NCI-H146 (cell line): ENCODE measurements at places on chromosomes 5 and 9.
A peak's percentile ranks its signal among the peaks of the same experiment; 100 is the strongest.

- no peak for DNase-seq
Observed at GRCh38 chr9:100619665-100620064, 41.8 kb downstream of the CAVIN4 start.

DNA sequence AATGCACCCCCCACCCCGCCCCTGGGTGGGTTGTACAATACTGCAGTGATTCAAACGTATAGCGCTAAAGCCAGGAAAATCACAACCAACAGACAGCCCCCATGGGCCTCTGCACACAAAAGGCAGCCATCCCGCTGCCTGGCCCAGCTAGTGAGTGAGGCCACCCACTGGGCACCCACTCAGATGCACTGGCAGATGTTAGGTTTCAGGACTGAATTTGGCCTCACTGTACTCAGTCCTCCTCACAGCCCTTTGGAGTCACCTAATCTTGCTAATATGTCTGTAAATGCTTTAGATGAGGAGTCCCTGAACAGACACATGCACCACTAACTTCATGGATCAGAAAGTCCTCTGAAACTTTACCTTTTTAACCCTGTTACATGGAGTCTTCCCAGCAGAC is 87.7 kb downstream of the FSTL4 start:
- no peak for DNase-seq

DNA sequence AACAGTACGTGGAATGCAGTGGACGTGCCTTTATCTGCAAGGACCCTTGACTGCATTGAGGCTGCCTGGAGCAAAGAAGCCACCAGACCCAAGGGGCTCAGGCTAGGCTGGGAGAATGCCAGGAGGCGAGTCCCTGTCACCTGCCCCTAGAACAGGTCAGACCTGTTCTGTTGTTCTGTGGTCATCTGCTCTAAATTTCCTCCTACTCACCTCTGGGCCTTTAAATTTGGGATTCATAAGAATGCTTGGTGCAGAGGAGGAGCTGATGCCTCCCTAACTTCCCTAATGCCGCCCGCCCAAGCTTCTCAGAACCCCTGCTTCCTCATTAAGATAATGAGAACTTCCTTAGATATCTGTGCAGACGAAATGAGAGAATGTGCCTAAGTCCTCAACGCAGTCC is 32.0 kb downstream of the DAPK1 start:
- DNase-seq: no peak

GRCh38 chr5:126948011-126948355 is 82.4 kb downstream of the MARCHF3 start:
- no peak for DNase-seq

DNA sequence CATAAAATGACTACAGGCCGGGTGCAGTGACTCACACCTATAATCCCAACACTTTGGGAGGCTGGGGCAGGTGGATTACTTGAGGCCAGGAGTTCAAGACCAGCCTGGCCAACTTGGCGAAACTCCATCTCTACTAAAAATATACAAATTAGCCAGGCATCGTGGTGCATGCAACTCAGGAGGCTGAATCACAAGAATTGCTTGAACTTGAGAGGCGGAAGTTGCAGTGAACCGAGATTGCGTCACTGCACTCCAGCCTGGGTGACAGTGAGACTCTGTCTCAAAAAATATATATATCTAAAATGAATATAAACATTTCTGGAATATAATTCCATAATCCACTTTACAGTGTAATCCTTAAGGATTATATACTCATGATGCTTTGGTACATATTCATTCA is 66.5 kb downstream of the TEX10 start:
- DNase-seq: no peak

DNA sequence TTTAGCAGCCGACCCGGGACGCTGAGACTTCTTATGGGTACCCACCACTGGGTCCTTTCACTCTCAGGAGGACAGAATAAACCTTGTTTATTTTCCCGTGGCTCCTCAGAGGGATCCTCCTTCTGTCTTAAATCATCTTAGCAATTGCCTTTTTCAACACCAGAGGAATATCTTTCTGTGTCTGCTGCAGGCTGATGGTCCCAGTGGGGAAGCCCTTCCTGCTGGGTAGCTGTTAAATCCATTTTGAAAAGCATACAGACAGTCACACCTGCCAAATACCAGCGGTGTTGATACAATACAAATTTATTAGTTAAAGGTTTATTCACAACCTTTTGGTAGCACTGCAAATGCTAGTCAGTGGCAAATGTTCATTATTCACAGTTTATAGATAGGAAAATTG is 222.9 kb downstream of the AOPEP start:
- peak; percentile 74 for DNase-seq

DNA sequence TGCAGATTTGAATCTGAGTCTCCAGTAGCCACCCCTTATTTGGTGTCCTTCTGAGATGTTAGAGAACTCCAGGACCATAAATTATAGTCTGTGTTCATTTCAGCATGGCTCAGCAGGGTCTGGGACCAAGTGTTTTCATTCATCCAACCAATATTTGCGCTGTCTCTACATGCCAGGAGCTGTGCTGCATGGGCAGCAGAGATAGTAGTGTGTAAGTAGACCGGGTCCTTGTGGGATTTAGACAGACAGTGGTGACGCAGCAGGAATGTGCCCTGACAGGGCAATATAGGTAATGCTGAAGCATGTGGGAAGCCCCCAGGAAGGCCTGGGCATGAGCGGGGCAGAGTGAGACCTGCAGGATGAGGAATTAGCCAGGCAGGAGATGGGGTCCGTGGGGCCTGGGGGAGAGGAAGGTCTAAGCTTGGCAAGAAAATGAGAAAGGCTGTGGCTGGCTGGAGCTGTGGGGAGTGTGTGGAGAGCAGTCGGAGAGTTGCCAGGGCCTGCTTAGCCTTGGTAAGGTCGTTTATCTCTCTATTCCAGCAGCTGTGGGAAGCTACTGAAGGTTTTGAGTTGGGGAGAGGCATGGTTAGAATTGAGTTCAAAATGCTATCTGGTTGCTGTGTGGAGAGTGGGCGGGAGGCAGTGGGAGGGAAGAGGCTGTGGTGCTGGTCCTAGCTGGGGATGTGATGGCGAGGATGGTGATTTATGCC is 16.8 kb downstream of the STXBP1 start:
- no peak for DNase-seq

GRCh38 chr5:56862909-56863308 is 46.5 kb upstream of the SETD9 start:
- no peak for DNase-seq

- no peak for DNase-seq
Observed at GRCh38 chr5:119377066-119377465, 21.2 kb downstream of the TNFAIP8 start.

GRCh38 chr9:128554155-128554862 is 1.9 kb downstream of the SPTAN1 start:
- DNase-seq: no peak

GRCh38 chr9:35517552-35518224 is 27.8 kb downstream of the RUSC2 start:
- no peak for DNase-seq

- DNase-seq: no peak
Observed at GRCh38 chr5:158874792-158875191, 224.9 kb downstream of the EBF1 start.

DNA sequence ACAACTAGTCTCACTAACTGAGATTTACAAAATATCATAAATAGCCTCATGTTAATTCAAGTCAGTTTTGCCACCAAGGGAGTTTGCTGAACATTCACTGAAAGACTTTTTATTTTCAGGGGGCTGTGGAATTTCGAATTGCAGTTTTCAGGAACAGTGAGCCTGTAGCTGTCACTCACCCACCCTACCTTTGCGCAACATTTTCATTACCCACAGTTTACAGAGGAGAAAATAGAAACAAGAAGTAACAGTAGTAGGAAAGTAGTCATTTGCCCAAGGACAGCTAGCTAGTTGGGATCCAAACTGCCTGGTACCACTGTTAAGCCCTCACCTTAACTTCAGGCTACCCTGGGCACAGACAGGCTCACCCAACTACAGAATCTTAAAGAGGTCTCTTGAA is 154.1 kb downstream of the ADAMTS12 start:
- DNase-seq: no peak

GRCh38 chr5:164000819-164001218 is 495.4 kb downstream of the MAT2B start:
- no peak for DNase-seq

DNA sequence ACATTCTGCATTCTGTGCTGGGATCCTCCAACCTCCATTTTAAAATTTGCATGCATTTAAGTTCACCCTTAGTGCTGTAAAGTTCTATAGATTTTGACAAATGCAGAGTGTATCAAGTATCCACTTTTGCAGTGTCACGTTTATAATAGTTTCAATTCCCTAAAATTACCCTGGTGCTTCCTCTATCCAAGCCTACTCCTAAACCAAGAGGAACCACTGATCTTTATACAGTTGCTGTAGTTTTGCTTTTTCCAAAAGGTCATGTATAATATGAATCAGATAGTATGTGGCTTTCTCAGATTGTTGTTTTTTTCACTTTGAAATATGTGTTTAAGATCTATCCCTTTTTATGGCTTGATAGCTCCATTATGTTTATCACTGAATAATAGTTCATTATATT is 468.4 kb upstream of the CDH6 start:
- DNase-seq: no peak

DNA sequence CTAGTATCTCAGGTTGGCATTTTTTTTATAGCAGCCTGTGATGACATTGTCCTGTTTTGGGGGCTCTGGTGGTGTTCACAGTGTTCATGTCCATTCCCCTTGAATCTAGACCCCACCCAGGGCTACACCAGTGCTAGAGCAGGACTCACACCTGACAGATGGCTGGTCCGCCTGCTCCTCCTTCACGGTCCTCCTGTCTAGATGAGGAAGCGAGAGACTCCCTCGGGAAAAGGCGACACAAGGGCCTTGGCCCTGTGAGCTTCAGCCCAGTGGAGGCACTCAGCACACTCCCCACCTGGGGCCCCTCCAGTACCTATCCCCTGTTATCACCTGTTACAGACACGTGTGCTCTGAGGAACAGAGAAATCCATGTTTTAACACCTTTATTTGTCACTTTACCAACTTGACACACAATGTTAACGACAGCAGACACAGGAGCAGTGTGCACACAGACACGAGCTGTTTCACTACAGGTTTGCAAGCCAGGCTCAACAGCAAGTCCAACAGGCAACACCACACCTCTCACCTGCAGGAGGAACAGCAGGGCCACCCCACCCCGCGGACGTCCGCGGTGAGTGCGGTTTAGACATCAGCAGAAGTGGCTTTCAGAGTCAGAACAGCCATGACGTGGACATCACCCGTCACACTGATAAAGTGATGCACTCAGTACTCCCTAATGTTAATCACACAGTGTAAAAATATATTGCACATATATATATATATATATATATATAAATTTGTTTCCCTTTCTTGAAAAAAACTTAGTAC is 33.5 kb downstream of the TPPP start:
- DNase-seq: no peak

DNA sequence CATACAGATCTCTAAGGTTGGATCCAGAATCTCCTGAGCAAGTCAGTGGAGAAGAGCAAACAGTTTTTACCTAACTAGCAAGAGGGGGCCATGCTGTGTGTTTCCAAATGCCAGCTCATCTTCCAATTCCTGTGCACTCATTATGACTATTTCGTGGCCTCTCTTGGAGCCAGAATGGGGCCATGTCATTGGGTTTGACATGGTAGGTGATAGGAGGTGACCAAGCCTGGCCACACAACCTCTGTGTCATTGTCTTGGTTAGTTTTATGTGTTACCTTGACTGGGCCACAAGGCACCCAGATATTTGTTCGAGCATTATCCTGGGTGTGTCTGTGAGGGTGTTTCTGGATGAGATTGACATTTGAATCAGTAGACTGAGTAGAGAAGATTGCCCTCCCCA is 206.2 kb downstream of the HSPA4 start:
- DNase-seq: no peak

DNA sequence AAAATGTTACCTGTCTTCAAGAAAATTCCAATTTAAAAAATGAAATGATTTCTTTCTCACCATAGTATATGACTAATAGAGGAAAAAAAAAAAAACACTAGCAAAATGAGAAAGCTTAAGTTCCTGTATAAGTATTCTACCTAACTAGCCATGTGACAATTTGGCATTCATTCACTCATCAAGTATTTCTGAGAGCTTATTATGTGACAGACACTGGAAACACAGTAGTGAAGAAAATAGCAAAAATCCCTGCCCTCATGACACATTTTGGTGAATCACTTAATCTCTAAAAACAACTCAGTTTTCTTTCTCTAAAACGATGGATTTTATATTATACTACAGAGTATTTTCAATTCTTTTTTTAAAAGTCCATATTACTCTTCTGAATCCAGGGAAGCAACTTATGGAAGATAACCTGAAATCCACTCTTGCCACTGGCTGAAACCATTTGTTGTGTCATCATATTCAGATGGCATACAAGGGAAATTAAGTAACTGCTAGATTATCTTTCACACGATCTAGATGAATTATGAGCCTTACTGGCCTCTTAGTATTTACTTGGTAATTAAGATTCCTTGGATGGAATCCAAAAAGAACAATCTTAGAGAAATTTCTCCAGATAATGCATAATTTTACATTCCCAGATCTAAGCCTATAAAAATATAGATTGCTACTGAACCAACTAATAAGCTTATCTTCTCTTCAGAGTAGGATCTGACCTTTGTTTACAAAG is 5.5 kb downstream of the PTBP3 start:
- no peak for DNase-seq

DNA sequence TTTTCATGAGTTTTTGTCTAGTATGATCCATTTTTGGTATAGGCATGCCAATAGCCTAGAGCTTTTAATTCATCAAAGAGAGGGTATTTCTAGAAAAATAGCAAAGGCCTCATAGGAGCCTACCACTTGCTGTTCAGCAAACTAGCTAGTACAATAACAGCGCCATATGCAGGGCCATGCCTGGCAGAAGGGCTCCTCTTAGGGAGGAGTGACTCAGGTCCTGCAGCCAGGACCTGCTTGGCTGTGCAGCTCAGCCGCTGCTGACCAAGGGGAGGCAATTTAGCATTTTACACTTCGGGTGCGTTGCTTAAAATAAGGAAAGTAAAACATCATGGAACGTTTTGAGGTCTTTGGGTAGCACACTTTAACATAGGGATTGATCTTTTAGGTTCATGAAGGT is 100.6 kb downstream of the TRIO start:
- DNase-seq: peak; percentile 10

DNA sequence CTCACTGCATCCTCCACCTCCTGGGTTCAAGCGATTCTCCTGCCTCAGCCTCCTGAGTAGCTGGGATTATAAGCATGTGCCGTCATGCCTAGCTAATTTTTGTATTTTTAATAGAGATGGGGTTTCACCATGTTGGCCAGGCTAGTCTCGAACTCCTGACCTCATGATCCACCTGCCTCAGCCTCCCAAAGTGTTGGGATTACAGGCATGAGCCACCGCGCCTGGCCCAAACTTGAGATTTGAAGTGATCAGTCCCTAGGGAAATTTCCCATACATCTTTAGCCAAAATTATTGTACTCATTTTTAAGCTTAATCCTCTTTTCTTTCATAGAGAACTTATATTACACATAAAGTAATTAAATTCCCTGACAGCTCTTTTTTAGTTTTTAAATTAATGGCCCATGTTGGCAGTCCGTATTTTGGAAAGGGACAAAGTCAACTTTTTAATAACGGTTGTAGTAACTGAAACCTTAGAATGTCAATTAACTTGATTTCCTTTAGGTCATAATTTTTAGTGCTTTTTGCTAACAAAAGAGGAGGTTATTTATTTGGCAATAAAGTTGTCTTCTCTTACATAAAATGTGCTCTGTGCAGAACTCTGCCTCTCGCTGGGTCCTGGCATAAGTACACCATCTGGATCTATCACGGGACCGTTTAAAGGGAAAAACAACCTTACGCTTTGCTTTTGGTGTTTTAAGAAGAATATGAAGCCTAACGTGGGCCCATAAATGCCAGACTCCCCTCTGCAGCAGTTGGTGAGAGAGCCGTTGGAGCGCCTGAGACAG is 142.3 kb upstream of the OTULINL start:
- DNase-seq: no peak

- no peak for DNase-seq
Observed at GRCh38 chr9:112384690-112385089, 4.8 kb downstream of the HSDL2 start.
